ENCODE measurements at places on chromosomes 2 and 18. TPM values are rescaled to one million over a fixed set of nuclear protein-coding genes. Genes with fewer than 3 reads are reported as not detected.
A peak's percentile ranks its signal among the peaks of the same experiment; 100 is the strongest.

The L3MBTL4 gene
- 1.2 TPM for total RNA-seq

The NR4A2 gene
- total RNA-seq: 3.1 TPM

The MYOM1 gene
- total RNA-seq: 1,010 TPM

The SH2D6 gene
- not detected for total RNA-seq

The OBSL1 gene
- 181 TPM for total RNA-seq

The CIB4 gene
- total RNA-seq: not detected

The WBP1 gene
- total RNA-seq: 58.4 TPM

The SERPINB12 gene
- total RNA-seq: not detected

The LRRTM1 gene
- total RNA-seq: 0.29 TPM

The PCARE gene
- total RNA-seq: 1.4 TPM

The EGR4 gene
- not detected for total RNA-seq

DNA sequence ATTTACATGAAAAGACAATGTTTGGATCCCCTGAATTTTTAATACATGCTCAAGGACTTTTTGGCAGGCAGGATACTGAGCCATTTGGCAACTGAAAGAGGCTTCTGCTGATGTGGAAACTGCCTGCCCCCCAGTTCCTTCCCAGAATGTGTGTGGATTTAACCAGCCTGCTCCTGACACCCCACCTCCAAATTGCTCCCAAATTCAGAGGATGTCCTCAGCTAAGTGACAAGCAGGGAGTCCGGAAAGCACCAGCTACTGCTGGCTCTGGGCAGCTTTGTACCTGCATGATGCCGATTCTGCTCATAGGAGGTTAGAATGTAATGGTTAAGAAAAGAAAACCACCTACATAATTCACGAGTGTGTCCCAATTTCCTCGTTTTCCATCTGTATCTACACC lies 197.5 kb downstream of the CDH20 start:
- no peaks in the 10 kb centered on the region for H3K36me3 ChIP-seq
- H3K4me1 ChIP-seq: no peaks in the 10 kb centered on the region
- no peak overlapping the region for H3K27ac ChIP-seq
- H3K27me3 ChIP-seq: no peaks in the 10 kb centered on the region
- H3K4me3 ChIP-seq: no peak overlapping the region
- DNase-seq: no peak

GRCh38 chr2:176601066-176601465 lies 331.8 kb downstream of the MTX2 start:
- H3K4me3 ChIP-seq: no peak overlapping the region
- no peak for DNase-seq
- no peaks in the 10 kb centered on the region for H3K36me3 ChIP-seq
- no peak overlapping the region for H3K27ac ChIP-seq
- H3K27me3 ChIP-seq: no peaks in the 10 kb centered on the region
- no peaks in the 10 kb centered on the region for H3K4me1 ChIP-seq

GRCh38 chr2:235286622-235287374 lies 207.0 kb upstream of the AGAP1 start:
- no peaks in the 10 kb centered on the region for H3K36me3 ChIP-seq
- no peak overlapping the region for H3K4me3 ChIP-seq
- no peaks in the 10 kb centered on the region for H3K4me1 ChIP-seq
- no peak overlapping the region for H3K27ac ChIP-seq
- no peak for DNase-seq
- no peaks in the 10 kb centered on the region for H3K27me3 ChIP-seq

- no peaks in the 10 kb centered on the region for H3K27me3 ChIP-seq
- H3K36me3 ChIP-seq: no peaks in the 10 kb centered on the region
- DNase-seq: no peak
These were observed 8.4 kb upstream of the MYCN start for GRCh38 chr2:15931950-15932349.

- no peaks in the 10 kb centered on the region for H3K36me3 ChIP-seq
- no peak for DNase-seq
- H3K4me3 ChIP-seq: no peak overlapping the region
These were observed 17.5 kb upstream of the CXCR4 start for GRCh38 chr2:136135462-136135861.

DNA sequence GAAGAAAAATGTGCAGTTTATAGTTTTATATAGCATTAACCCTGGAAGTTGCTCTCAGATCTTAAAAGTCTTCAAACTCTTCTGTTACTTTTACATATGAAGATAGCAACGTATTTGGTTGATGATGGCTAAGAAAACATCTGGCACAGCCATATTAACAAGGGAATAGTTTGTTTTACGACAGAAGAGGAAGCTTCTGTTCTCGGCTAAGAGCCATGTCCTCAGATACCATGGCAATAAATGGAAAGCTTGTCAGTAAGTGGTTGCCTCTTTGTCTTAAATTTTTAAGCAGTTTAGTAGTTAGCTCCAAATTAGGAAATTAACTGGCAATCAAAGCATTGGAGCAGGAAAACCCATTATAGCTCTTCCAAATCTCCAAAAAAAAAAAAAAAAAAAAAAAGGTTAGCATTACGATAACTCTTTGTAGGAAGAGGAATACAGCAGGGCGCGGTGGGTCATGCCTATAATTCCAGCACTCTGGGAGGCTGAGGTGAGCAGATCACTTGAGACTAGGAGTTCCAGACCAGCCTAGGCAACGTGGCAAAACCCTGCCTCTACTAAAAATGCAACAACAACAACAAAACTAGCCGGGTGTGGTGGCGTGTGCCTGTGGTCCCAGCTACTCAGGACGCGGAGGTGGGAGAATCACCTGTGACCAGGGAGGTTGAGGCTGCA lies 4.5 kb upstream of the STON1 start:
- peak; percentile 47 for DNase-seq
- peaks cover under 1% of the 10 kb centered on the region for H3K36me3 ChIP-seq
- H3K4me1 ChIP-seq: peaks cover 18% of the 10 kb centered on the region
- no peak overlapping the region for H3K4me3 ChIP-seq

GRCh38 chr18:7358989-7359726 lies 128.3 kb downstream of the LRRC30 start:
- DNase-seq: peak; percentile 70
- H3K4me1 ChIP-seq: no peaks in the 10 kb centered on the region
- no peaks in the 10 kb centered on the region for H3K36me3 ChIP-seq
- no peaks in the 10 kb centered on the region for H3K27me3 ChIP-seq

GRCh38 chr2:41414486-41415230 lies 633.2 kb upstream of the PKDCC start:
- no peak for DNase-seq
- no peak overlapping the region for H3K27ac ChIP-seq
- no peaks in the 10 kb centered on the region for H3K36me3 ChIP-seq
- H3K27me3 ChIP-seq: no peaks in the 10 kb centered on the region

- peaks cover 26% of the 10 kb centered on the region for H3K4me1 ChIP-seq
- H3K27ac ChIP-seq: peak overlapping the region; percentile 86
- peak overlapping the region; percentile 45 for H3K4me3 ChIP-seq
- DNase-seq: no peak
- no peaks in the 10 kb centered on the region for H3K36me3 ChIP-seq
- H3K27me3 ChIP-seq: no peaks in the 10 kb centered on the region
These were observed 1.4 kb downstream of the ARL4C start for GRCh38 chr2:234495251-234496054.

DNA sequence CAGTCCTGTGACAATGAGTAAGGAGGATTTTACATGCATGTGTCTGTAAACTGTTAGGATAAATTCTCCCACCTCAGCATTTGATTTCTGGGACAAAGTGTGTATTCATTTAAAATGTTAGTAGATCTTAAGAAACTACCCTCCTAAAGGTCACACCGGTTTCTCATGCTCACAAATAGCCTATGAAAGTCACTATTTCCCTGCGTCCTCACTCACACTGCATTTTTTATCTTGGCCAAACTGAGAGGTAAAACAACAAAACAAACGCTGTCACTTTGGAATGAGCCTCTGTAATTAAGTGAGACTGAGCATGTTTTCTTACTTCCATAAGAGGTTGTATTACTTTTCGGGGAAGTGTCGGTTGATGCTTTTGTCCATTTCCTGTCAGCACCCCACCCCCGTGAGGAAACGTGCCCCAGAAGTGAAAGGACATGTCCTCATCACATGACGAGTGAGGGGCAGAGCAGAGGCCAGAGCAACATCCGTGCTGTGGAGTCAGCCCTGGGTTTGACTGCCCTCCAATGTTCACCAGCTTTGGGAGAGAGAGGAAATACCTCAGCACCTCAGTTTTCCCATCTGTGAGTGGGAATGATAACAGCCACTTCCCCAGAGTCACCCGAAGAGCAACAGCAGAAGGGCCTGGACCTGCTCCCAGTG lies 3.1 kb downstream of the GYPC start:
- H3K27ac ChIP-seq: peak overlapping the region; percentile 99
- H3K27me3 ChIP-seq: no peaks in the 10 kb centered on the region
- peak; percentile 84 for DNase-seq
- H3K36me3 ChIP-seq: no peaks in the 10 kb centered on the region
- H3K4me3 ChIP-seq: peak overlapping the region; percentile 84

DNA sequence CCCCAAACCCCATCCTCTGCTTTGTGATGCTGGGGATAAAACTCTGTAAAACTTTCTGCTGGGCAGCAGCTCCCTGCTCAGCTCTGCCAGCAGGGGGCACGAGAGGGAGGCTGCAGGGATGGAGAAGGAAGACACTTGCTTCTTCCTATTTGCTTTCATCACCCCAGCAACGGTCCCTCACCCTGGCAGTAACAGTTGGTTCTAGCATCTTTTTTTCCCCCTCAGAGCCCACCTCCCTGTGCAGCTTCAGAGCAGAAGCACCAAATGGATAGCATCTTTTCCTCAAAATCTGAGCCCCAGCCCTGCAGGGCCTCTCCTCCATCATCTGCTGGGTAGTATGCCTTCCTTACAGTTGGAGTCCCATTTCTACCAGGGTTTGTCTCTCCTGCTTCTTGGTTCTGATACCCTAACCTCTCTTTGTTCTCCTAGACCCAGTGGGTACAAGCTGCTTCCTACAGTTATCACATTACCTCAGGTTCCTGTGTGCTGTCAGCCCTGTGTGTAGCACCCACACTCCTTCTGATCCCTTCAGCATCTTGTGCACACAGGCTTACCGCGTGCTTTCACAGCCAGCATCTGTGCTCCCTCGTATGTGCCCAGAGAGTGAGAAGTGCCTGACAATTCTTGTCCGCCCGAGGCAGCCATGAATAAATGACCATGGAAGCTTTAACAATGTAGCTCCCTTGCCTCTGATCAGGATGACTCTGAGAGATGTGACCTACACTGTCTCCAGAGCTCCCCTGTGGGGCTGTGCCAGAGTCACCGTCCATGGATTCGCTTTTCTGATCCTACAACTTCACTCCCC lies 14.5 kb downstream of the CKAP2L start:
- H3K4me3 ChIP-seq: no peak overlapping the region
- peak; percentile 72 for DNase-seq
- H3K27ac ChIP-seq: no peak overlapping the region
- no peaks in the 10 kb centered on the region for H3K4me1 ChIP-seq
- H3K27me3 ChIP-seq: no peaks in the 10 kb centered on the region

DNA sequence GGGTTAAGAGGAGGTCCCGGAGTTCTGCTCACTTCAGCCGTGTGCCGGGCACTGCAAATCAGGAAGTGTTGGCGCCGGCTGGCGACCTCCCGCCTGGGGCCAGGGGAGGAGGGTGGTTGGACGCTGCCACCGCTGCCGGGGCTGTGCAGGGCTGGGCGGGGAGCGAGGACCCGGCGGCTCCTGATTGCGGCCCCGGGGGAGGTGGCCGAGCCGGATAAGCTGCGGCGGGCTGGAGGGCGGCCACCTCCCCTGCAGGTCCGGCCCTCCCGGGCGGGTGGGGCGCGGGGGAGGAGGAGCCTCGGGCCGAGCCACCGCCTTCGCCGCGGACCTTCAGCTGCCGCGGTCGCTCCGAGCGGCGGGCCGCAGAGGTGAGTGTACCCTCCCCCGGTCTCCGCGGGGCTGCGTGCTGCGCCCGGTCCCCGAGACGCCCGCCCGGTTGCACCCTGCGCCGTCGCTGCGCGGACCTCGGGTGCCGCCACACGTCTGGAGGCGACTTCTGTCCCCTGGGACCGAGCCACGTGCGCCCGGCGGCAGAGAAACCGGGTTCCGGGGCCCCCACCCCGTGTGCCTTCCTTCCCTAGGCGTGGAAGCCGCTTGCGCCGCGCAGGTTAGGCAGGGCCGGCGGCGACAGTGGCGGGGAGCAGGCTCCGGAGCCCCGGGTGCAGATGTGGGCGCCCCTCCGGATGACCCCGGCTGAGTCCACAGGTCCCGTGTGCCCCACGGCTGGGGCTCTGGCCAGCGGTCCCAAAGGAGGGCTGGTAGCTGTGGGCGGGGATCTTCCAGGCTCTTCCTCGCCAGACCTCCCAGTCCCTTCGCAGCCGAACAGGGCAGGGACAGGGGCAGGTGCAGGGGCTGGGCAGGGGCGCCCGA lies at the start of gene STEAP3:
TSS of gene STEAP3 (plus strand) at position 314 of the 870 bp plus-strand sequence. CDS start 7,179 bp downstream, outside the sequence.
- H3K4me1 ChIP-seq: no peaks in the 10 kb centered on the region
- no peak within 1 kb of the TSS for H3K27ac ChIP-seq
- peaks cover 4% of the 10 kb centered on the region for H3K27me3 ChIP-seq
- H3K4me3 ChIP-seq: peak within 1 kb of the TSS; percentile 59

GRCh38 chr18:39057423-39058064 lies 1491.9 kb upstream of the CELF4 start:
- no peaks in the 10 kb centered on the region for H3K4me1 ChIP-seq
- no peaks in the 10 kb centered on the region for H3K36me3 ChIP-seq
- no peaks in the 10 kb centered on the region for H3K27me3 ChIP-seq
- no peak overlapping the region for H3K27ac ChIP-seq

DNA sequence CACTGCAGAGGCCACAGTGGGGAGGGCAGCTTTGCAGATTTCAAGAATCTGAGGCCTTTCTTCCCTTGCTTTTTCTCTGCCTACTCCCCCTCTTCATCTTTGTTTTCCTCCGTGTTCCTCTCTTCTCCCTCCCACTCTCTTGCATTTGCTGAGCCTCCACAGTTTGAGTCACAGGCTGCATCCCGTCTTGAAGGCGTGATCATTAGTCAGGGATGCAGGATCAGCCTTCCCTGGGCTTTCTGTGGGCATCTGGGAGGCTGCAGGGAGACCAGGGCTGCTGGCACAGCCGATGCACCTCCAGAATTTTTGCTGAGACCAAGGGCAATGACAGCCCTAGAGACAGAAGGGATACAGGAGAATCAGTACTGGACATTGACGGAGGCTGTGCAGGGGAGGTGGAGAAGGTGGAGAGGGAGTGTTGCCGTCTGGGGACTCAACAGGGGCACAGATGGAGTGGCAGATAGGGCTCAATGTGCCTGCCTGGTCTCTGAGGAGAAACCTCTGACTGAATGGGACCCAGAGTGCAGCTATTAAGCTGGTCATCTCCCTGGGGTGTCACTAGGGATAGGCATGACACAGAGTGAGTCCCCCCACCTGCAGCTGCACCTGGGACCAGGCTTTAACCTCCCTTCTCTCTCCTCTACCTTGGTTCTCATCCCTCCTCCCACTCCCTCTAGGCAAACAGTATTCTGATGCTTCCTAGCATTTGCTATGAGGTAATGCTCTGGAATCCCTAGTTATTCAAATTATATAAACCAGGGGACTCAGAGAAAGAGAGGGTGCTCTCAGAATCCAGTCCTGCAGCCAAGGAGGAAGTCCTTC lies 29.0 kb upstream of the DNAJC27 start:
- no peaks in the 10 kb centered on the region for H3K36me3 ChIP-seq
- no peak overlapping the region for H3K4me3 ChIP-seq
- no peak for DNase-seq
- no peaks in the 10 kb centered on the region for H3K27me3 ChIP-seq
- H3K27ac ChIP-seq: no peak overlapping the region
- no peaks in the 10 kb centered on the region for H3K4me1 ChIP-seq

DNA sequence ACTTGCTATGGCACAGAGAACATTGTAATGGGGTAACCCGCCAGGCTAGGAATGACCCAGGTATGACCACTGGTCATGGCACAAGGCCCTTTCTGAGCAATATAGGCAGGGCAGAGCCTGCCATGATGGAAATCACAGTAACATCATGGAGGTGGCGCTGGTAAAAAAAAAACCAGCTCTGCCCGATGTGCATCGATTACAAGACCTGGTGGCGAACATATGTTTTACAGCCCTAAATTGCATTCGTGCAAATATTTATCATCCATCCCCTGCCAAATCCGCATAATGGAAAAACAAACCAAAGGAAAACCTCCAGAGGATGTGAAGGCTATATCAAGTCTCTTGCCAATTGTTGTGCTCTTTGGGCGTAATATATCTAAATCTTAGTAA lies 60.6 kb downstream of the SEMA4F start:
- no peak overlapping the region for H3K27ac ChIP-seq
- no peaks in the 10 kb centered on the region for H3K36me3 ChIP-seq
- peaks cover 31% of the 10 kb centered on the region for H3K27me3 ChIP-seq
- H3K4me3 ChIP-seq: no peak overlapping the region
